ENCODE measurements at places on chromosomes 13 and 19.
A peak's percentile ranks its signal among the peaks of the same experiment; 100 is the strongest.

DNA sequence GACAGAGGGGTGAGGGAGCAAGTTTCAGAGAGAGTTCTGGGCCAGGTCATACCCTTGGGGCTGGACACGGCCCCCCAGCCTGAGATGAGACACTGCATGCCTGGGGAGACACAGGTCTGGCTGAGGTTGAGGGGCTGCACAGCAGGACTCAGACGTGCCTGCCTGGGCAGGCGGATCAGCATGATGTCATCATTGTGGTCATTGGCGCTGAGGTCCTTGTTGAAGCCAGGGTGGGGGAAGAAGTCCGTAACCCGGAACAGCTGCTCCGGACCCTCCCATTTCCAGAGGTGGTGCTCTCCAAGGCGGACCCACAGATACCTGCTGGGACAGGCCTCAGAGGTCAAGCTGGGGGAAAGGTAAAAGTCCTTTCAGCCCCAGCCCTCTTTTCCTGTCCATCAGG lies 5.0 kb upstream of the KLK8 start:
- no peak for DNase-seq

DNA sequence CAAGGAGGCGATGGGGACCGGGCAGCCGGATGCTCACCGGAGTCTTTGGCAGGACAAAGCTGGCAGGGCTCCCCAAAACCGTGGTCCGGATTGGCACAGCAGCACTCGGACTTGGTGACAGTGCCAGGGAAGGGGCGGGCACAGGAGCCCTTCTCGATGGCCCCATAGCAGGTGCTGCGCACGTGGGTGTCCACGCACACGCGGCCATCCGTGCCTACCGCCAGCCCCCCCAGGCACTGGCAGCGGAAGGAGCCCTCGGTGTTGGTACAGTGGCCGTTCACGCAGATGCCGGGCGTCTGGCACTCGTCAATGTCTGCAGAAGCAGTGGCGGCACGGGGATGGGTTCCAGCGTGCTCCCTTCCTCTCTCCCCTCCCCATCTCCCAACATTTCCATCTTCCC lies 17.9 kb downstream of the FBN3 start:
- no peak for DNase-seq

GRCh38 chr13:112902101-112902651 lies 66.8 kb upstream of the MCF2L start:
- DNase-seq, result no peak

GRCh38 chr13:36329361-36329760 lies 16.8 kb downstream of the SPART start:
- DNase-seq, result no peak

- DNase-seq, result no peak
Observed at GRCh38 chr13:93926425-93926824, 553.1 kb downstream of the DCT start.

GRCh38 chr13:30720172-30720869 lies 15.0 kb upstream of the ALOX5AP start:
- DNase-seq, result peak; percentile 54

DNA sequence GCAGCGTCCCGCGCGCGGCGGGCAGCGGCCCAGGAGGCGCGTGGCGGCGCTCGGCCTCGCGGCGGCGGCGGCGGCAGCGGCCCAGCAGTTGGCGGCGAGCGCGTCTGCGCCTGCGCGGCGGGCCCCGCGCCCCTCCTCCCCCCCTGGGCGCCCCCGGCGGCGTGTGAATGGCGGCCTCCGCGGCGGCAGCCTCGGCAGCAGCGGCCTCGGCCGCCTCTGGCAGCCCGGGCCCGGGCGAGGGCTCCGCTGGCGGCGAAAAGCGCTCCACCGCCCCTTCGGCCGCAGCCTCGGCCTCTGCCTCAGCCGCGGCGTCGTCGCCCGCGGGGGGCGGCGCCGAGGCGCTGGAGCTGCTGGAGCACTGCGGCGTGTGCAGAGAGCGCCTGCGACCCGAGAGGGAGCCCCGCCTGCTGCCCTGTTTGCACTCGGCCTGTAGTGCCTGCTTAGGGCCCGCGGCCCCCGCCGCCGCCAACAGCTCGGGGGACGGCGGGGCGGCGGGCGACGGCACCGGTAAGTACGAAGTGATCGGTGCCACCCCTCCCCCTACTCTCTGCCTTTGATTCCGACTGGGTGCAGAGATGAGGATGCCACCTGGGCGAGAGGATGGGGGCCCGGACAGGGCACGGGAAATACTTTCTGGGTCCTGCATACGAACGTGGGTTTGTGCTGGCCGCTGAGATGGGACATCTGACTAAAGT lies 874 bp downstream of the TRIM28 start:
- DNase-seq, result peak; percentile 80

GRCh38 chr19:791007-791566 lies 6.2 kb upstream of the PTBP1 start:
- no peak for DNase-seq

GRCh38 chr13:114004420-114005205 lies 30.7 kb upstream of the C13orf46 start:
- DNase-seq, result no peak

DNA sequence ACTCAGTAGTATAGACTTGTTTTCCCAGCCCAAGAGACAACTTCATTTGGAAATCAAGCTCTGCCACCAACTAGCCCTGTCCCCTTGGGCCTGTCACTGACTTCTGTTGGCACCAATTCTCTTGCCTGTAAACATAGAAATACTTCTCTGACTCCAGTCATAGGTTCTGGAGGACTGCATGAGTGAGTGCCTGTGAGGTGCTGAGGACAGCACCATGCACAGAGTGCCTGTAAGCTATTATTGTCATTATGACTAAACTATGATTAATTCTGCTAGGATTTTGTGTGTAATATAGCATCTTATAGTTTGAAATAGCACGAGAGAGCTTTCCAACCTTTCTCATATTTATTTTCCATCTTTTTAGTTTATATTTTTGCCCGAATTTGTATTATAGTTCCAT lies 247.9 kb downstream of the MYO16 start:
- DNase-seq, result no peak

- no peak for DNase-seq
Observed at GRCh38 chr13:64414381-64414780, 2815.8 kb downstream of the PCDH9 start.
